T-helper 1 cell (primary cell): ENCODE measurements at places on chromosomes 3 and 15.

DNA sequence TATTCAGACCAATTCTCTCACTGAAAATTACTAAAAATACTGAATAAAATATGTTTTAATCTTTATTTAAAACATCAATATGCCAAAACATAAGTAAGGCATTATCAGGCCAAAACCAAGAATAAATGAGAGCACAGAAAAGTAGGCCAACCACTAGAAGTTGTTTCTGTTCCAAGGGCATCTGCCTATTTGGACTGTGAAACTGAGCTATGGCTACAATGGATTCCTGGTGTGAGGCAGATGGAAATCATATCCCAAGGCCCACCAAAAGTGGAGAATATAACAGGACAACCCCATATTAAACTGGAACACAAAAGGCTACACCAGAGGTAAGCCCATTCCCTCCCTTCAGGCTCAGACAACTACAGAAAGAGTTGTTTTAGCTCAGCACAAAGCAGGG is 302.8 kb upstream of the IL12A start:
- DNase-seq = no peak

DNA sequence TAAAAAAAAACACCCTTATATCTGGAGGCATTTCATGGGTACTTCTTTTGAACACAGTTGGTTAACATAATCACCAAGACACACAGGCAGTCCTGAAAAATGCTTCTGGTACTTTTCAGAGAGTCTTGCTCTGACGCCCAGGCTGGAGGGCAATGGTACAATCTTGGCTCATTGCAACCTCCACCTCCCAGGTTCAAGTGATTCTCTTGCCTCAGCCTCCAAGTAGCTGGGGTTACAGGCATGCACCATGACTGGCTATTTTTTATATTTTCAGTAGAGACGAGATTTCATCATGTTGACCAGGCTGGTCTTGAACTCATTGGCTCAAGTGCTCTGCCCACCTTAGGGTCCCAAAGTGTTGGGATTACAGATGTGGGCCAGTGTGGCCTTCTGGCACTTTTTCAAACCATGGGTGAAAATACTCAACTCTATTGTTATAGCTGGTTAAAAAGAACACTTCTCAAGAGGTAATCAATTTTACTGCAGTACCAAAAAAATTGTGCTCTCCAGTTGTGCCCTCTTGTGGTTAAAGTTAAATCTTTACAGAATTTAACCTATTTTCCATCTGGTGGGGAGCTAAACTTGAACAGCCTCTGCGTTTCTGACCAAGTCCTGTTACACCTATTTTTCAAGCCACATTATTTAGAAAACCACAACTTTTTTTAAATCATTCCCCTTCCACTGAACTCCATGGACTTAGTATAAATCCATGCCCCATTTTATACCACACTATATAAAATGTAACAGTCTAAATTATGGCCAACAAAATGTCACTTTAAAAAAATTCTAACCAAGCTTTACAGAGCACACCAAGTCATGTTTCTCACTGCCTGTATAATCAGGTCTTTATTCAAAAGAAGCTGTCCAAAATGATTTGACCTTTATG is 1.2 kb upstream of the SNAPC5 start:
- no peak for DNase-seq

DNA sequence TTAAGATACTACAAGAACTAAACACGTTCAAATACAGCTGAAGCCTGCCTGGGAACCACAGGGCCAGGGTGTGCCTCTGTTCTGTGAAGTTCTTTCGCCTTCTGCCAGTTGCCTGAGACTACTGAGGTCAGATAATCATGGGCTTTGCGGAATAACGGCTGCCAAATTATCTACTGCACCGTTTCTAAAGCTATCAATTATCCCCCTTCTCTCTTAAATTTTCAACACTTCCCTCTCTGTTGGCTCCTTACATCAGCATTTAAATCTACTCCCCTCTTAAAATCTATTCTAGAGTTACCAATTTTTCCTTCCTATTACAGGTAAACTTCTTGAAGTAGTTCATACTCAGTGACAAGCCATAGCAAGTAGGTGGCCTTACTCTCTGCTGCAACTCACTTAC is 6.2 kb upstream of the NEO1 start:
- no peak for DNase-seq

- DNase-seq = no peak
Observed at GRCh38 chr3:58027704-58028317, 19.6 kb downstream of the FLNB start.

GRCh38 chr3:108588601-108589000 is 637 bp downstream of the CIP2A start:
- no peak for DNase-seq

GRCh38 chr3:105959851-105960250 is 91.0 kb upstream of the CBLB start:
- DNase-seq = no peak

DNA sequence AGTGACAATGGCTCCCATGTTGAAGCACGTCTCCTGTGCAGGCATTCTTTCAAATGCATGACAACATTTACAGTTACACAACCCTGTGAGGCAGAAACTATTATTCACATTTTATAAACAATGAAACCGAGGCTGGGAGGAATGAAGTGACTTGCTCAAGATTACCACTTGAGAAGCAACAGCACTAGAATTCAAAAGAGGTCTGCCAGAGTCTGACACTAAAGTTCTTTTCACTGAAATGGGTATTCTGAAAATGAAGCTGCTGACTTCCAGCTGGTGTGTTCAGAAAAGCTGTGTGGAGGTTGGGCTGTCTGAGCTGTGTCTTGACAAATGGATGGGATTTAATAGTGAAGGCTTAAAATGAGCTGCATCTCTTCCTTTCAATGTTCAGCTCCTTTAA is 104.4 kb downstream of the THSD4 start:
- no peak for DNase-seq

- DNase-seq = no peak
Observed at GRCh38 chr3:23094890-23095462, 108.2 kb upstream of the UBE2E2 start.

DNA sequence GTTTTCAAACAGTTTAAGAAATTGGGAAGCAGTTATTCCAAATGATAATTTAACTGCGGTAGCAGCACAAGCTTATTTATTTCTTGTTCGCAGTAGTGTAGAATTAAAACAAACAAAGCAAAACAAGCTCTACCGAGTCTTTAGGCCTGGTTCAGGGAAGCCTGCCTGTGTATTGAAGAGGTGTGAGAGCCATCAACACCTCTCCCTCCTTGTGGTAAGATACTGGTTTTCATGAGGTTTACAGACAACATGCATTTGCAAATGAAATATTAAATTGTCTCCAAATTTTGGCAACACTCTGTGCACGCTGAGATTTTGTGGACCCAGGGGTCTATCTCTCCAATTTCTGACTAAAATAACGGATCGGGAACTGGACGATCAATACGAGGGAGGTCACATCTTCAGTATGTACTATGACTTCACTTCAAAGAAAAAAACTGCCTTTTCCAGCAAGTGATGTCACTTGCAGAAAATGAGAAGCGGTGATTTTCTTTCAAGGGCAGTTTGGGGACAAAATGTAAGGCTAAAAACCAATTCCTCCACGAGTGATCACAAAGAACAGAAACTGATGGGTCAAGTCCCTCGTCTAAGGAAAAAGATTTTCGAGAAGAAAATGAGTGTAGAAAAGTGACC is 721 bp downstream of the ATR start:
- no peak for DNase-seq

GRCh38 chr3:185981621-185982020 is 43.8 kb upstream of the TRA2B start:
- DNase-seq = no peak

- DNase-seq = no peak
Observed at GRCh38 chr15:89794627-89795241, 18.6 kb downstream of the MESP2 start.

DNA sequence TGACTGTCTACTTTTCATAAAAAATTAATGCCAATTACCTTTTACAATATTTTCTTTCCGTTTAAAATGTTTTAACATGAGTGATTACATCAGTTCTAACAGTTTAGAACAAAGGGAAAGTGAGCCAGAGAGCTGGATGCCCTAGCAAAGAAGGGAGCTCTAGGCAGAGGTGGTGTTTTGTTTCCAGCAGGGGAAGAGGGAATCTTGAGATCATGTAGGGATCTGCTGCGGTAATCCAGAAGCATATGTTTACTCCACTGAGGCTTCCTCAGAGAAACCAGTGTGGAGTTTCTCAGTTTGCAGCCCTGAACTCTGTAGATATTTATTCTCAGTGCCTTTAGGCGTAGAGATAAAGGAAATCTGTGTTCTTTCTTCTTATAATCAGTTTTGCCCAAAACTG is 399.3 kb downstream of the NLGN1 start:
- DNase-seq = no peak

- DNase-seq = no peak
Observed at GRCh38 chr15:70775160-70775559, 11.8 kb upstream of the UACA start.

GRCh38 chr3:98540346-98540745 is 8.6 kb downstream of the GPR15 start:
- no peak for DNase-seq

GRCh38 chr15:42619656-42620371 is 44.4 kb downstream of the STARD9 start:
- no peak for DNase-seq

DNA sequence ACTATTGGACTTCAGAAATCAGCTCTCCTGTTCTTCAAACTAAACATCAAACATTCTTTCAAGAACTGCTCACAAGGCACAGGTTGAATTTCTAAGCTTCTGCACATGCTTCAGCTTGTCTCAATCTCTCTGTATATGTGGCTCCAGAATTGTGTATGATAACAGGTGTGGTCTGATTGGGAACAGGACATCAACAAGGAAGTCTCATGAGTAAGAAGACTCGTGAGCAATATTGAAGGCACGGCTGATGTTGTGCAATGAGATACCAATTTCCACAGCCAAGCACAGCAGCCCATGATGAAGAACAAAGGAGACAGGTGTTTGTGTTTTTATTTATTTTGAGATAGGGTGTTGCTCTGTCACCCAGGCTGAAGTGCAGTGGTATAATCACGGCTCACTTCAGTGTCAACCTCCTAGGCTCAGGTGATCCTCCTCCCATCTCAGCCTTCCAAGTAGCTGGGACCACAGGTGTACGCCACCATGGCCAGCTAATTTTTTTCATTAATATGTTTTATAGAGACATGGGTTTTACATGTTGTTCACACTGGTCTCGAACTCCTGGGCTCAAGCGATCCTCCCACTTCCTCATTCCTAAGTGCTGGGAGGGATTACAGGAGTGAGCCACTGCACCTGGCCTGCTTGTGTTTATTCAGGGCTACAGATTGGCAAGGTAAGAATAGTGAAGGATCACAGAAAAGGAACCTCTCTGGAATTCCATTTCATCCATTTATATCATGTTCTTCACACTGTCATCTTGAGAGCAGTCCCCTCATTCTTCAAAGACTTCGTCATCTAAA is 32.2 kb upstream of the ABHD17C start:
- DNase-seq = no peak

DNA sequence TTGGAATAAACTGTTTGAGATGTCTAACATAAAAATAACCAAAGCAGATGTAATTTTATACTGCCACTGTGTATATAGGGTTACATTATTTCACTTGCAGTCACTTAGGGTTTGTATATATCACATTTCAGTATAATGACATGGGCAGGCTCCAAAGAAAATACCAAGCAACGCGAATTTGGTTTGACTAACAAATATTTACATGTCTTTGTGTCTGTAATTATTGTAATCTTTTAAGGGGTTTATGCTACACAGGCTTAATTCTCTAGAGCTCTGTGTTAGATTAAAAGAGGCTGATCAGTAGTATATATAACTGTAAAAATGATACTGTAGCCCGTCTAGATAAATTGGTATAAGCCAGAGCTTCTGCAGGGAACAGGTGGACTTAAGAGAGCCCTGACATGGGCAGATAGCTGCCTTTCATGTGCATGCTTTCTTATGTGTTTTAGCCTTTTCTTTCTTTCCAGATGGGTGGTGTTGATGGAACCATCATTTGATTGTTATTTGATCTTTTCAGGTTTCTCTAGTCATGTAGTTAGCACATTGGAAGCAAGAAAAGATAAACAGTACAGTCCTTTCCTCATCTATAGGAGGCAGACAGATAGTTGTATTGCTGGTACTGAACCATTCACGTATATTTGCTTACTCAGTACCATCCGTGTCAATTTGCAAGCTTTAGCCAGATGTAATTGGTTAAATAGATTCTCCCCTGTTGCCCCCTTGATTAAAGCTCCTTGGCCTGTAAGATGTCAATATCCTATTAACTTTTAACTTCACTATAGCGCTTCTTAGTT is 86.1 kb downstream of the GALK2 start:
- no peak for DNase-seq

- DNase-seq = peak; percentile 7
Observed at GRCh38 chr15:73781038-73781925, 28.1 kb upstream of the INSYN1 start.

GRCh38 chr3:178343433-178344038 is 192.7 kb upstream of the KCNMB2 start:
- no peak for DNase-seq

GRCh38 chr15:62486041-62486440 is 321.0 kb upstream of the C2CD4B start:
- DNase-seq = no peak

GRCh38 chr3:158384019-158384418 is 187.0 kb upstream of the MLF1 start:
- DNase-seq = no peak

GRCh38 chr15:36591536-36592411 is 12.3 kb downstream of the CDIN1 start:
- DNase-seq = no peak

DNA sequence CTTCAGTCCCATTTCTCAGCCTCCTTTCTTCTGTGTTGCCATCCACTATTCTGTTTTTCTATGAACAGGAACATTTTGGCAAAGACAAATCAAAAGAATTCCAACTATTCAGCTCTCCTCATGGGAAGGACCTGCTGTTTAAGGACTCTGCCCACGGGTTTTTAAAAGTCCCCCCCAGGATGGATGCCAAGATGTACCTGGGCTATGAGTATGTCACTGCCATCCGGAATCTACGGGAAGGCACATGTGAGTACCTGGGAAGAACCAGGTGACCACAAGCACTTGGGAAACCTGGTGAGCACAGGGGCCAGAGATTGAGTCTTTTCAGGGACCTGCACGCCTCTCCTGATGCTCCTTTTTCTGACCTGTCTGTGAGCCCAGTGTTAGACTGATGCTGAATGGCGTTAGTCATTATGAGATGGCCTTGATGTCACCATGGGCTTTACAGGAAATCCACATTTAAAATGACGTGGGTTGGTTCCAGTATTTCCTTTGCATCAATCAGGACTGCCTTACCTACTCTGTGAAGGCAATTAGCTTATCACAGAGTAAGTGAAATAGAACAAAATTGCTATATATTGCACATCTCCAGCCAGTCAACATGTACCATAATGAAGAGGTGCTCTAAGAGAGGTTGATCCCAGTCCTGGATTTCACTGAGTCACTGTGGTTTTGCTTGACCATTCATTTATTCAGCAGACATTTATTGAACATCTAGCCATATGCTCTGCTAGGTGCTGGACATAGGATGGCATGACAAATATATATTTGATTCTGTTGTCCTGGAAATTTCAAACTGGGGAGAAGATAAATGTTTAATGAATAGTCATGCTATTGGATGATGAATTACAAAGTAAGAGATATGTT is 11.7 kb downstream of the TF start:
- DNase-seq = no peak
